ENCODE measurements at places on chromosomes 2 and 18.
A peak's percentile ranks its signal among the peaks of the same experiment; 100 is the strongest.

DNA sequence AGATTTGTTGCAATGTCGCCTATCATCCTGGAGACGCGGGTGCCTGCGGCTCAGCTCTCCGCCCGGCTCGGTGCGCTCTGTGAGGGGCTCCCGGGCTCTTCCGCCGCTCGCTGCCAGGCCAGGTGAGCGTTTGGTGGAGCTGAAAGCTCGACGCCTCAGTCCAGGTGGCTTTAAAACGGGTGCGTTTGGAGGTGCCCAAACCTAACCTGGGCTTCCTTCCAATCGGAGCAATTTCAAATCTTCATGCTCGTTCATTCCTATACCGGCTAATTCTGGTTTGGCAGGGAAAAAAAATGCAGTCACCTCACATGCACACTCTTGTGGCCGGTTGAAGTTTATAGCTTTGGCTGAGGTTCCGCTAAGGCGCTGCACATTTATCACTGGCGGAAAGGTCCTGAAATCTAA lies at the start of gene SLC16A14:
SLC16A14 (minus strand) TSS at position 274 of the 405 bp plus-strand sequence. CDS start 9,572 bp downstream, outside the sequence.
- peak; percentile 42 for DNase-seq

GRCh38 chr18:79774111-79774510 lies 23.6 kb upstream of the KCNG2 start:
- no peak for DNase-seq

DNA sequence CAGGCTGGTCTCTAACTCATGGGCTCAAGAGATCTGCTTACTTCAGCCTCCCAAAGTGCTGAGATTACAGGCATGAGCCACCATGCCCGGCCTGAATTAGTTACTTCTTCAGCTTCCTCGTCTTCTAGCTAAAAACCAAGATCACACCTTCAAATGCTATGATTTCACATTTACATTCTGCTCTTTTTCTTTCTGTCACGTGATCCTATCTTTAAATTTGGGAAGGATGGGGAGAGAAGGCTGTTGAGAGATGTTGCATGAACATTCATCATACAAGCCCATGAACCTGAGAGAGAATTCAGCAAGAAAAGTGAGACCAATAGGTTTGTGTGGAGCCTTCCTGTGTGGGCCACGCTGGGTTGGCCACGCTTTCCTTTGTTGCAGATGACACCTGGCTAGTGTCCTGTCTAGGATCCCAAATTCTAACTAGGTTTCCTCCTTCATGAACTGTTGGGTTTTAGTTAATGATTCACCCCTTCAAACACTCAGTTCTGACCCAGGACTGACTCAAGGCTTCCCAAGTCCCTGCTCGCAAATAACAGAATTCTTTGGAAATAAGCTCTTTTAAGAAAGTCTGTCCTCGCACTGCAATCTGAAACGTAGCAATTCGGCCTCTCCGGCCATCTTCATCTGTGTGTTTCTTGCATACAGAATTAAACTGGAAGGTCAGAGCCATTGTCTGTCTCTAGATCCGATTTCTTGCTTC lies 57.3 kb upstream of the CREB1 start:
- DNase-seq: no peak

GRCh38 chr2:53432936-53433335 lies 334.7 kb upstream of the CHAC2 start:
- DNase-seq: no peak

DNA sequence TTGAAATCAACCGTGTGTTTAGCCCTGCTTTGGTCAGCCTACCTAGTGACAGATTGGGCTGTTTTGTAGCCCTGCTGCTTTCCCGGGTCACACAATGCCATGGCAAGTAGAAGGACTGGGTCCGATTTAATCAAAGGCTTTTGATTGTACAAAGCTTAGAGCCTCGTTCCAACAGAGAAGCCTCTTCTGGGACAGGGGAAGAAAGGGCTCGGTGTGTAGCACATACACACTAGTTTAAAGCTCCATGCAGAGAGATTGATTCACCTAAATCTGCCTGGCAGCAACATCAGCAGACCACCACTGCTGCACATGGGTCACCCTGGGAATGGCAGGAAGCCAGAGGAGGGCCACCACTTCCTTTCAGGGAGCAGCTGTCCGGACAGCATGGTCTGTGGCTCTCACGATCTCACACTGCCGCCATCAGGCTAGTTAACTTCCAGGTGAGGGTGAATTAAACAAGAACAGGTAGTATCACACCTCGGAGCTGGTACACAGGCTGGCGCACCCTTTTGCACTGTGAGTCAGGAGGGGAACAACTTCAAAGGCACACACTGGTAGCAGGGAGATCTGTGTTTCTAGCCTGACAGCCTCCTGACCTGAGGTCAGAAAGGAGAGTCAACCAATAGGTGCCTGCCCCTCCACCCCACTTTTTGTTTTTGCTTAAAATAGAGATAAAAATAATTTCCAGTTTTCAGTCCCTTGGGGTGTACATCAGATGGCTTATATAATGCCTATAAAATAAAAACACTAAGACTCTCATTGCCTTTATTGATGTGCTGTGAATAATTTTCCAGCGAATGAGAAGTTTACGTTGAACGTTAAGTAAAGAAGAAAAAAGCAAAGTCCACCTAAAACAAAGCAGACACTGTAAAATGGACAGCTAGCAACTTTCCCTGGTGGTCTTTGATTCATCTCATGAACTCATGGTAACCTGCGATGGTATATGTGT lies 108.5 kb downstream of the CDCA7 start:
- DNase-seq: no peak
